HS-5 (cell line): ENCODE measurements at places on chromosomes 2 and 18.
A peak's percentile ranks its signal among the peaks of the same experiment; 100 is the strongest.

GRCh38 chr2:137096693-137097092 is 331.3 kb downstream of the THSD7B start:
- DNase-seq: no peak

DNA sequence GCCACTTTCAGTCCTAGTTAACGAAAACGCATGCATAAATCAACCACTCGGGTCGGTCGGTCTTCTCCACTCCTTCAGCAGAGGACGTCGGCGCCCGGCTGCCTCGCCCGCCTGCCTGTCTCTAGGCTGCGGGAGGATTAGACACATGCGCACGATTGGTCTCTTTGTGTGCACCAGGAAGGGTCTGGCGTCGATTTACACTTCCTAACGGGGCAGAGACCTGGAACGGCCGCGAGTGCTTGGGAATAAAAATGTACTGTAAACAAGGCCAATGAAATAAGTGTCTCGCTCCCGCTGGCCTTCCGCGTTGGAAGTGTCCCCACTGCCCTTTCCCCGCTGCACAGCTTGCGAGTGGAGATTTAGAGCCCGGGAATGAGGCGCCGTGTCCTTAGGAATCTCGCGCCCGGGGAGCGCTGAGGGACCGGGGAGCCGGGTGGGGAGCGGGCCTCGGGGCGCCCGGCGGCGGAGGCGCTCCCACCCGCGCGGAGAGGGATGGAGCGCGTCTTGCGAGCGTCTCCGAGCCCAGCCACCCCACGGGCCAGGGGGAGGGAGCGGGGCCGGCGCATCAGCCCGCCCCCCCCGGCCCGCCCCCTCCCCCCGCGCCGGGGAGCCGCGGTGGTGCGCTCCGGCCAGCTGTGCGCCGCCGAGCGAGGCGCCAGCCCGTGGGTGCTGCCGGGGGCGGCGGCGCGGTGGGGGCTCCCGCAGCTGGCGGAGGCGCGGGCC is at the start of gene DOK6:
DOK6 (plus strand) TSS at position 636 of the 723 bp plus-strand sequence.
- peak; percentile 38 for DNase-seq

DNA sequence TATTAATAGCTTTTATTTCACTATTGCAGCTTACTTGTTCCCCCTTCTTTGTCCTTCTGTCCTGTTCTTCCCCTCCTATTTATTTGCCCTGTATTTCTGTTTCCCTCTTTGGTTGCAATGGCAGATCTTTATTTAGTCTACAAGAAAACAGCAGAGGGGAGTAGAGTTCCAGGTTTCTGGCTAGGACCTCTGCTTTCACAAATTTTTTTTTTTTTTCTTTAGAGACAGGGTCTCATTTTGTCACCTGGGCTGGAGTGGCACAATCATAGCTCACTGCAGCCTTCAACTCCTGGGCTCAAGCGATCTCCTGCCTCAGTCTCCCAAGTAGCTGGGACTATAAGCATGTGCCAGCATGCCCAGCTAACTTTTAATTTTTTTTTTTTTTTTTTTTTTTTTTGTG is 188.1 kb upstream of the SPRED2 start:
- DNase-seq: no peak

- DNase-seq: no peak
These were observed 23.5 kb downstream of the CYRIA start for GRCh38 chr2:16642088-16642487.

GRCh38 chr2:70330476-70330875 is 28.6 kb upstream of the FAM136A start:
- DNase-seq: no peak

- peak; percentile 23 for DNase-seq
These were observed 218.4 kb downstream of the CDH20 start for GRCh38 chr18:61551586-61551985.

- DNase-seq: no peak
These were observed 2.0 kb downstream of the CDC42EP3 start for GRCh38 chr2:37669446-37669845.

DNA sequence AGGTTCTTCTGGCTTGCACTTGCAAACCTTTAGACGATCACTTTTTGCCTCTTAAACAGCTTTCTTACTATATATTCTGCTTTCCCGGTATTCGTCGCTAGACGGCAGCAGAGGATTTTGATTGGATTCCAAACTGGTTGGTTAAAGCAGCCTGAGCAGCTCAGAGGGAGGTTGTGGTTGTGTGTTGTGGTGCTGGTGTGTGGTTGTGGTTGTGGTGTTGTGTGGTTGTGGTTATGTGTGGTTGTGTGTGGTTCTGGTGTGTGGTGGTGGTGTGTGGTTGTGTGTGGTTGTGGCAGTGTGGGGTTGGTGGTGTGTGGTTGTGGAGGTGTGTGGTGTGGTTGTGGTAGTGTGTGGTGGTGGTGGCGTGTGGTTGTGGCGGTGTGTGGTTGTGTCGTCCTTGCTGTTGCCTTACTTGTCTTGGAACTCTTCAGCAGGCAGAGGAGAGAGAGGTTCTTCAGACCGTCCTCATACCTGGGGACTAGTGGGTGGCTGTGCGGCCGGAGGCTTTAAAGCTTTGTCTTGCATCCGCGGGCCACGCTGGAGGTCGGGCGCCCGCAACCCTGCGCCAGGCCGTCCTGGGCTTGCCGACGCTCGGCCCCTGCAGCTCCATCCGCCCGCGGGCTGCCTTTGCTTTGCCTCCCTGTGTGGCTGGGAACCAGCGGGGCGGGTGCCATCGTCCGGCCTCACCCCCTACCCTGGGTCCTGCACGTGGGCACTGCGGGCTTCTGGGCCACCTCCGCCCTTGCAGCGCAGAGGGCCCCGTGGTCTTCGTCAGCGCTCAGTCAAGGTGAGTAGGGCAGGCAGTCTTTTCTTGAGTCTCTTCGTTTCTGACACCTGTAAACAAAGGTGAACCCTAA is 190.8 kb downstream of the ARHGAP28 start:
- DNase-seq: peak; percentile 22

GRCh38 chr2:76295762-76296161 is 585.0 kb upstream of the GCFC2 start:
- no peak for DNase-seq

DNA sequence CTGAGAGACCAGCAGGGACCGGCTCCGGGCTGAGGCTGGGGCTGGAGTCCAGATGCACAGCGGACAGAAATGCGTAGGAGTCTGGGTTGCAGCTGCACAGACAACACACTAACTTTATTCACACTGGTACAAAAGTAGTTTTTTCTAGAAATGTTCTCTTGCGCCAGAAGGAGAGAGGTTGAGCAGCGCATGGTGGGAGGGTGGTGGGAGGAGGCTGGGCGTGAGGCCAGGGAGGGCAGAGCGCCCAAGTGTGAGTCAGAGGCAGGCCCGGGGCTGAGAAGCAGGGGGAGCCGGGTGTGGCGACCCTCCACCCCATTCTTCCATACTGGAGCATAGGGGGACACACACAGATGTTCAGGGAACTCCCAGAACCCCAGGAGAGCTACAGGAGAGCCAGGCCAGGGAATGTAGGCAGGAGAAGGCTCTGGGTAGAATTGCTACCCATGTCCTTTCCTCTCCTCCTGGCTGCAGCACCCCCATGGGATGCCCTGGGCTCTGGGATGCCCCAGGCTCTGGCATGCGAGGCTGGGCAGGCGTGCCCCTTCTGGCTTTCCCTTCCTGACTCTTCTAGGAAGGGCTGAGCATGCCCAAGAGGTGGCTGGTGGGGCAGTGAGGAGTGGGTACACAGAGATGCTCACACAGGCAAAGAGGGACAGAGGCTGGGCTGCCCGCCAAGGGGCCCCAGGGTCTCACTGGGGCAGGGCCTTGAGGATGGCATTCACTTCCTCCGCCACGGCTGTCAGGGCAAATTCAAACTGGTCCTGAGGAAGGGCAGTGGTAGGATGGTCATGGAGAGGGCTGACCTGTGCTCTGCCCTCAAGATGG is 10.6 kb downstream of the DNAJB2 start:
- DNase-seq: no peak

DNA sequence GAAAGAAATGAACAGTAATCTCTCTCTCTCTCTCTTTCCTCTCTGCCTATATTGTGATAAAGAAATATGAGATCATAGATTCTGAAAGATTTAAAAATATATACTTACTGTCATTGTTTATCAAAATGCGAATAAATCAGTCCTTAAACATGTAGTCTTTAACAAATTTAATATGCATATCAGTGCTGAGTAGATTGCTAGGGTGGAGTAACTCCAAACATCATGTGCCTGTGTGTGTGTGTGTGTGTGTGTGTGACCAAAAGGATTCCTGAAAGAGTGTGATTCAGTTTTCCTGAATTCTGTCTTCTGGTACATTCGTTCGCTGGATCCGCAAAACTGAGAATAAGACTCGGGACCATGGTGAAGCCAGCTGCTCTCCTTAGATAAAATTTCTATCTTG is 24.0 kb upstream of the DSEL start:
- DNase-seq: no peak

GRCh38 chr18:40056079-40056692 is 1898.8 kb upstream of the PIK3C3 start:
- DNase-seq: no peak

GRCh38 chr2:199991691-199992090 is 36.3 kb downstream of the MAIP1 start:
- DNase-seq: no peak

DNA sequence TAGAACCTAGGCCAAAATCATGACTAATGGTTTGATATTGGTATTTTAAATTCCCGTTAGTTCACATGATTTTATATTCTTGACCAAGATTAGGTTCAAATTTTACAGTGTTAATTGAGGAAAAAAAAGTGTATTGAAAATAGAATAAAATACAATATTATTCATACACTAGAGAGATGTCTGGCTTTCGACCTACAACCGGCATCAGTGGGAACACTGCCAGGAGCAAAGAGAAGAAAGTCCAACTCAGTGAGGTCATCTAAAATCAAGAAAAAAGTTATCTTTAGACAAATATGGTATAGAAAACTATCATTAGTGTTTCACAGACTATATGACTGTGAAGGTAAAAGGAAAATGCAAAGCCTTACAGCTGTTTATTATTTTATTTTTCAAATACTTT is 81.5 kb downstream of the PIGN start:
- DNase-seq: no peak

DNA sequence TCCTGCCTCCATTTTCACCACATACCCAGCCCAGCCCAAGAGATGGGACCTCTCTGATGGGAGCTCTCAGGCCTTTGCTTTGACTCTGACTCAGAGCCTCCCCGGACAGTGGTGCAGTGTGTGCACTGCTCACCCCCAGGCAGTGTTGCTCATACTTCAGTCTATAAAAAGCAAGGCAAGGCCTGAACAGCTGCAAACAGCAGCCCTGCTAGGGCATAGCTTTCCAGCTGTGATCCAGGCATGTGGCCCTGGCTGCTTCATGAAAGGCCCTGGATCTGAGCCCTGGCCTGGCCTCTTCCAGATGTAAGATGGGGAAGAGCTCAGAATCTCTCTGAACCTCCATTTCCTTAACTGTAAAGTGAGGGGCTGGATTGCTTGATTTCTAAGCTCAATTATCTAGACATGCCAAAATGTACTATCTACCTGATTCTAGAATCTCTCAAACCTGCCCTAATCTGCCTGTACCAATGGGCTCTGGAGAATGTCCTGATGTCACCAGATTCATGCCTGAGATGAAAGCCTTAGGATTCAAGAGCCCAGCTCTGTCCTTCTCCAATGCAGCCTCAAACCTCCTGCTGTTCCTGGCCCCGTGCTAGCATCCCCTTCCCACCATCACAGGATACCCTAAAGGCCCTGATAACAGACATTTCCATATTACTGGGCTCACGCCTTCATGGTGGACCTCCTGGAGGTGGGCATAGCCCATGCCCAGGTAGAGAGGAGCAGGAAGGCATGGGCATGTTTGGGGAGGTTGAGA is 206.9 kb downstream of the ARL4C start:
- DNase-seq: no peak

DNA sequence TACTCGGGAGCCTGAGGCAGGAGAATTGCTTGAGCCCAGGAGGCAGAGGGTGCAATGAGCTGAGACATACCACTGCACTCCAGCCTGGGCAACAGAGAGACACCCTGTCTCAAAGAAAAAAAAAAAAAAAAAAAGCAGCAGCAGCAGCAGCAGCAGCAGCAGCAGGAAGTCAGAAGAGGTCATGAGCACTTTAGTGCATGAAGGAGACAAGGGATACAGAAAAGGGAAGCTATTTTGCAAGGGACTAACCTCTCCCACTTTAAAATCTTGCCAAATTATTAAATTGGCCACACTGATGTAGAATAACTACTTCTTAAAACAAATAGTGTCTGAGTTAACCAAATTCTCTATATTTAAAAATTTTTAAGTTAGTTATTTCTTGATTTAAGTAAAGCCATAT is 113.4 kb upstream of the PDE1A start:
- DNase-seq: no peak

GRCh38 chr2:218323526-218324472 is 31.5 kb upstream of the TMBIM1 start:
- DNase-seq: no peak

DNA sequence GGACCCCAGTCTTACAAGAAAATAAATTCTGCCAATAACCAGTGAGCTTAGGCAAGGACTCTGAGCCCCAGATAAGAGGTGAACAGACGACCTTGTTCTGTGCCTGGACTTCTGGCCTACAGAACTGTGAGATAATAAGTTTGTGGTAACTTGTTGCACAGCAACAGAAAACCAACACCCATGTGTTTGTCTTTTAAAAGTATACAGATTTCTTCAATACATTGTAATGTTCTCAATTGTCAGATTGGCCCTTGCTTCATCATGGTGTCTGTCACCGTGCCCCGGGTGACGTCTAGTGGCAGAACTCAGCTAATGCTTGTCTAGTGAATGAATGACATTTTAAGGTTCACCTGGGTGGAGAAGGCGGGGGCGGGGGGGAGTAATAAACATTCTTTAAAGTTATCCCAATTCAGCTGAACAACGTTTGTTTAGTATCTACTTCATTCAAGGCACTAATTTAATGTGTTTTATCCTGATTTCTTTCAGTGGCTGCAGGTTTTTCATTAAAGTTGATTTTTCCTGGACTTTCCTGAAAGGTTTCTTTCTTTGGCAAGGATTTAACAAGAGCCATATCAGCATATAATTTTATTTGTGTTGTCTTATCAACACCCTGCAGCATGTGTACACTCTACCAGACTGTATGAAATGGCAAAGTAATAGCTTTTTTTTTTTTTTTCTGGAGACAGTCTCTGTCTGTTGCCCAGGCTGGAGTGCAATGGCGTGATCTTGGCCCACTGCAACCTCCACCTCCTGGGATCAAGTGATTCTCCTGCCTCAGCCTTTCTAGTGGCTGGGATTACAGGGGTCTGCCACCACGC is 123.8 kb upstream of the DLX2 start:
- no peak for DNase-seq

DNA sequence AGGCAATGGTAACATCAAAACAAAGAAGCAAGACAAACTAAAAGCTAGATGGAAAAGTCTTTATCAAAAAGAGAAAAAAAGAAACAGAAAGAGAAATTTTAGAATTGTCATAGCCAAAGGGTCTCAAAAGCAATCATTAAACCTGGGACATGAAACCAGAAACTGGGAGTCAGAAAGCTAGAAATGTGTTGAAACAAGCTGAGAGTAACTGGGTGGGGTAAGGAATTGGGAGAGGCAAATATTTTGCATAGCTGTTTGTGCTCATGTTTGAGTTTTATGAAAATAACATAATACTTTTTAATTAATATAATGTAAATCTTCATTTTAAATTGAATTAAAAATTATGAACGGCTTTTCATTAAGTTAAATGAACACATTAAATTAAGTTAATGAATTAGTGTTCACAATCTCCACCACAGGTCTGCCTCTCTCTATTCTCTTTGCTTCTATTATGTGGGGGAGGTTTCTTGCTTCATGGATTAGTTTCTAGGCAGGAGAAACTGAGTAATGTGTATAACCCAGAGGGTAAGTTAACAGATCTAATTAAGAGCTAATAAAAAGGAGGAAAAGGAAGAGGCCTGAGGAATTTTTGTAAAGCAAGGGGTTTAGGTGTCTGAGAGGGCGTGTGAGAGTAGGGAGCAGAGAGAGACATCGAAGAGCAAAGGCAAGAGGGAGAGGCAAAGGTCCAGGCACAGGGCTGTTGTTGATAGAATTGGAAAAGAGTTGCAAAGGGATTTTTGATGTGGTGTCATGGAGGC is 20.0 kb upstream of the SERPINB2 start:
- DNase-seq: no peak

- DNase-seq: no peak
These were observed 84.8 kb upstream of the DNAJC10 start for GRCh38 chr2:182631299-182631698.
